Cerebellar cortex (tissue), 1 donor: ENCODE measurements at places on chromosomes 2 and 18.

- DNase-seq, result no peak
Measured at GRCh38 chr2:123958011-123958410, 67.1 kb upstream of the CNTNAP5 start.

GRCh38 chr2:3460831-3461800 lies 58.2 kb downstream of the ADI1 start:
- DNase-seq, result no peak

GRCh38 chr2:5343785-5344335 lies 348.3 kb upstream of the SOX11 start:
- no peak for DNase-seq

- DNase-seq, result no peak
Measured at GRCh38 chr18:49174478-49174877, 223.7 kb upstream of the SMAD7 start.

GRCh38 chr18:25786758-25787157 lies 303.7 kb downstream of the SS18 start:
- no peak for DNase-seq

- no peak for DNase-seq
Measured at GRCh38 chr2:58710795-58711279, 469.7 kb upstream of the FANCL start.

- no peak for DNase-seq
Measured at GRCh38 chr2:119943058-119943457, 69.8 kb upstream of the EPB41L5 start.

DNA sequence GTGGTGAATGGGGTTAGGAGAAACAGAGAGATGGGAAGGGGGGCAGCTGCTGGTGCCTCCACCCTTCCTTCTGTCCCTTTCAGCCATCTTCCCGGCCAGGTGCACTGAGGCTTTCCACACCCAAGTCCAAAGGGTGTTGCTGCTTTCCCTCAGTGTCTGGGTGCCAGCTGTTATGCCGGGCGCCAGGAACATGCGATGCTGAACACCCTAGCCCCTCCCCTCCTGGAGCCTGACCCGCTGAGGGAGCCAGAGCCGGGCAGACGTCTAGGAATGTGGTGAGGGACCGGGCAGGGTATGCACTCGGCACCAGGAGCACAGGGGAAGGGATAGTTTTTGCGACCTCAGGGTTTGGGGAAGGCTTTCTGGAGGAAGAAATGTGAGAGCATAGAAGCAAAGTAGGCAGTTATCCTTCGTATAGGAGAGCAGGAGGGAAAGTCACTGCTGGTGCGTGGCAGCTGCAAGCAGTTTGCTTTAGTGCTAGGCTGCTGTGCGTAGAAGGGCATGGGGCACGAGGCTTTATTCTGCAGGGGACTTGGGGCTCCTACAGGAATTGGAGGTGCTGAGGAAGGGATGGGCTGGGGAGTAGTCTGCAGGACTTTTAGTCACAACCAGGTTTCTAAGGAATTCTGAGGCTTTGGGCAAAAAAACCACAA lies 147.7 kb downstream of the TSN start:
- DNase-seq, result no peak

DNA sequence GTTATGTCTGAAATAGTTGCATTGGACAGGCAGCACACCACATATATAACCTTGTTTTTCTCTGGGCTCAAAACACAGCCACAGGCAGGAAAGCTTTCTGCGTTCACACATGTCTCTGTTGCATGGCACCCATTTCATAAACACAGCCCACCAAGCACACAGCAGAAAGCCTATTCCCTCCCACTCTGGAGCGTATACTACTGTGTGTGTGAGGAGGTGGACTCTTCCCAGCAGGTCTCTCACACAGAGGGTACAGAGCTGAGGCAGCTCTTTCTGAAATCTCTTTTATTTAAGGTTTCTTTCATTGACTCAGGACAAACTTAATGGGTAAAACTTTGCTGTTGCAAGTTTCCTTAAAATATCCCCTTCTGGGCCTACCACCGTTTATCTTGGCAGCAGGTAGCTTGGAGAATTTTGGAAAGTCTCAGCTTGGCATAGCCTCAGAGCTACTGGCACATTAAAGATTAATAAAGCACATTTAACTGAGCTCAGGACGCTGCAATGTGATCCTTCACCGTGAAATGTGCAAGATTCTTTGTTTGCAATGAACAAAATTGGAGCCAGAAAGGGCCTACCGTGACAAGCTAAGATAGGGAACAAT lies 105.1 kb upstream of the NCKAP5 start:
- DNase-seq, result no peak

GRCh38 chr2:141392517-141393213 lies 738.2 kb downstream of the LRP1B start:
- DNase-seq, result no peak

GRCh38 chr18:29596959-29597358 lies 1420.0 kb upstream of the CDH2 start:
- DNase-seq, result no peak

DNA sequence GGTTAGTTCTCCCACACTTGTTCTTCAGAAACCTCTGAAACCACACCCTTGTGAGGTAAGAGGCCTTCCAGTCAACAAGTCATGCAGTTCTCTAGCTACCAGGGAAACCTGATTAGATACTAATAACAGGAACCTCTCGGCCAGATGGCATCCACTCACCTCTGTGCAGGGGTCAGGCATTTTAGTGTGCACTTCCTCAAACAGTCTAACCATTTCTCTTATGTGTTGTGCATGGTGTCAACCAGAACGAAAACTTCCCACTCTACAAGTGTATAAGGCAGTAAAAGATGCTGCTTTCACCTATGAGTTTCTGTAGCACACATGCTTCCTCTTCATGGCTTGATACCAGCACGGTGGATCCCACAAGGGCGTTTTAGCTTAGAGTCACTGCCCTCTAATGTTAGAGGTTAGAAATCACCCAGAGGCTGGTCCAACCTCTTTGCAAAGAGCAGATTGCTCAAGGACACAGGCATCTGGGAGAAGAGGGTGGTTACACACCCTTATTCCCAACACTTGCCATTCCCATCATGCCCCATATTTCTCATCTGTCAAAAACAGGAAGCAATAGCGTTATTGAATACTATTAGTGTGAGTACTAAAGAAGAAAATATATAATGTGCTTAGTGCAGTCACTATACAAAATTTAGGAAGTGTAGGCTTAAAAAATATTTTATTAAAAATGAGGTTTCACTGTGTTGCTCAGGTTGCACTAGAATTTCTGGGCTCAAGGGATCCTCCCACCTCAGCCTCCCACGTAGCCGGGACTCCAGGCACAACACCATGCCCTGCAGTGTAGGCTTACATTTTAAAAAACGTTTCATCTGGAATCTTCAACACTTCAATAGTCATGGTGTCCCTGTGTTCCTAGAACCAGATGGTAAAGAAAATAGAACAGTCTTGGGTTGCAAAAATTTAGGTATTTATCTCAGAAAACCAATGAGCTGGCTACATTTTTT lies 34.5 kb upstream of the RAB31 start:
- peak; percentile 47 for DNase-seq

DNA sequence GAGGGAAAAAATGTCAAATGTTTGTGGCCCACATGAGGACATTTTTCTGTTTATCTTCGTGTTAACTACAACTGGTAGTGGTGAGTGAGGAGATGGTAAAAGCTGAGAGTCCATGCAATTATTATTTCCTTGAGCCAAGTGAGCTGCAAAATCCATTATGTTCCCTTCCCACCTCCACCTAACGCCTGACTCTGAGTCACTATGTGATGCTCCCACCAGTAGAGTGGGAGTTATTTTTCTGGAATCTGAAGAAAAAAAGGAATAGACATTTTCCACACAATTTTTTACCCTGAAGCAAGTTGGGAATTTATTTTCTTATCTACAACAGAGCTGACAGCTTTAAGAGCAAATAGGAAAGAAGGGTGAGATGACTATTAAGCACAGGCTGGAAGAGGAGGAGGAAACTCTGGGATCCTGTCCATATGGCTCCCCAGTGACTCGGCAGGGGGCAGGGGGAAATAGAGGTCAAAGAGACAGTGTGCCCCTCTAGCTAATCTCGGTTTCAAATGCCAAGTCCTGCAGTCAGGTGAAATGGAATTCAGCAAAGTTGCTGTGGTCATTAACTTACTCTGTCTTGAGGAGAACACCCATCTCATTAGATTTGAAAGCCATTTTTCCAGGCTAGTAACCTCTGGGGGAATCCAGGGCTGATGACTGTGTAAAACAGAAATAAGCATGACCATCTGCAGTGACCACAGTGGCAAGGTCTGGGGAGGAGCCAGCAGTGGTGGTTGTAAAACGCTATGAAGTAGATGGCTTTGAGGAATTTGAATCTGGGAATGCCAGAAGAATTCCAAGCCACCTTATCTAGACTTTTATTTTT lies 463.9 kb downstream of the STK39 start:
- DNase-seq, result peak; percentile 46

DNA sequence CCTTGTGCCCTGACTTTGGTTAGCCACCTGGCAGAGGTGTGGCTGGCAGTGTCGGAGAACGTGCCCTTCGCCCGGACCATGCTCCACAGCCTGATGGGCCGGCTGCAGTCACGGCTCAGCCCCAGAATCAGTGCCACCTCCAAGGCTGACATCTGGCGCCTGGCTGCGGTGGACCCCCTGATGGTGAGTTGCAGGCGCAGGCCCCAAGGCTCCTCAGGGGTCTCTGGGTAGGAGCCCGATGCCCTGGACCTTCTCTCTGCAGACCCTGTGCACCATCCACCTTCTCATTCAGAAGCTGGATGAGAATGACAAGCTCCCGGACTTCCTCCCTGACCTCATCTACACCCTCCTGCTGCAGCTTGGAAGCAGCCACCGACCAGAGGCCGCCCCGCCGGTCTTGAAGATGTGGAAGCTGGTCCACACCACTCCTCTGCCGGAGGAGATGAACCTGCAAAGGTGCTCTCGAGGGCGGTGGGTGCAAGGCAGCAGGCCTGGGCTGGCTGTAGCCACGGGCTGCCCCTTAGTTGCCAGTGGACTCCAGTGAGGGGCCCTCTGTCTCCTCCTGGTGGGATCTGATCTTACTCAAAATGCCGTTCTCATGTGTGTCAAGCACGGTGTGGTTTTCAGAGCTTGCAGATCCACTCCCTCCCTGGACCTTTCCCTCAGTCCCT lies 32.1 kb downstream of the HJURP start:
- no peak for DNase-seq

DNA sequence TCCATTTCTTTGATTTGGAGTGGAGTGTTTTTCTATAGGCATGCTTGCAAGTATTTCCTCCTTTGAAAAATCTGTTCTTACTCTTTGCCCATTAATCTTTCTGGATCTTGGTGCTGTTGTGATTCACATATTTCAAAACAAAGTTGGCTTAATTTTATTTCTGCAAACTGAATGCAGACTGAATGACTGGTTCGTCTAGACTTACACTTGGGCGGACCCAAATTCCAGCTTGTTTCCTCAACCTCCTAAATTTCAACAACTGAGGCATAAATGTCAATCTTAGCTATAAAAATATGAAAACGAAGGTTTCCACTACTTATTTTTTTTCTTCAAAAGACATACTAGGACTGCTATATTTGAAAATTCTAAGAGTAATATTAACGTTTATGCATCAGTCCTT lies 59.0 kb downstream of the ANKRD44 start:
- DNase-seq, result no peak

DNA sequence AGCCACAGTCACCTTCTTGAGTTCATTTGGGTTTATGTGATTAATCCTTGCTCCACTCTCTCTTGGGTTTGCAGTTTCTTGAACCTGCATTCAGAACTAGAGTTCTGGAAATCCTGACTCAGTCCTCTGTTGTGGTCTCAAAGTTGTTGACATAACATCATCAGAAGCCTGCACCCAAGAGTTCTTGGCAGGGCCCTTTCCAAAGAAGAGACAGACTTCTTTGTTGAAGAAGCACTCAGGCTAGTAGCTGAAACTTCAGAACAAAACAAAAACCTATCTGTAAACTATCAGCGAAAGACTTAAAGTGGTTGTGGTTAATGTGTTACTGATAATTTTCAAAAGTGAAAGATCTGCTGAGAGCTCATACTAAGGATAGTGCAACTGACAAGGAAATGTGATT lies 120.8 kb downstream of the FAM168B start:
- DNase-seq, result no peak

DNA sequence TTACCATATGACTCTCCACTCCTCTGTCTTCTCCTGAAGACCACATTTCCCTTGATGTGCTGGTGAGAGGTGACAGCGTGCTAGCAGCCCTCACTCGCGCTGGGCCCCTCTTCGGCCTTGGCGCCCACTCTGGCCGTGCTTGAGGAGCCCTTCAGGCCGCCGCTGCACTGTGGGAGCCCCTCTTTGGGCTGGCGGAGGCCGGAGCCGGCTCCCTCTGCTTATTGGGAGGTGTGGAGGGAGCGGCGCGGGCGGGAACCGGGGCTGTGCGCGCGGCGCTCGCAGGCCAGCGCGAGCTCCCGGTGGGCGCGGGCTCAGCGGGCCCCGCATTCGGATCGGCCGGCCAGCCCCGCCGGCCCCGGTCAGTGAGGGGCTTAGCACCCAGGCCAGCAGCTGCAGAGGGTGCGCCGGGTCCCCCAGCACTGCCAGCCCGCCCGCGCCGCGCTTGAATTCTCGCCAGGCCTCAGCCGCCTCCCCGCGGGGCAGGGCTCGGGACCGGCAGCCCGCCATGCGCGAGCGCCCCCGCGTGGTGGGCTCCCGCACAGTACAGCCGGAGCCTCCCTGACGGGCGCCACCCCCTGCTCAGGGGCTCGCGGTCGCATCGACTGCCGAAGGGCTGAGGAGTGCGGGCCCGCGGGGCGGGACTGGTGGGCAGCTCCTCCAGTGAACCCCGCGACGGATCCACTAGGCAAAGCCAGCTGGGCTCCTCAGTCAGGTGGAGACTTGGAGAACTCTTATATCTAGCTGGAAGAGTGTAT lies 246.6 kb upstream of the REG3G start:
- no peak for DNase-seq

DNA sequence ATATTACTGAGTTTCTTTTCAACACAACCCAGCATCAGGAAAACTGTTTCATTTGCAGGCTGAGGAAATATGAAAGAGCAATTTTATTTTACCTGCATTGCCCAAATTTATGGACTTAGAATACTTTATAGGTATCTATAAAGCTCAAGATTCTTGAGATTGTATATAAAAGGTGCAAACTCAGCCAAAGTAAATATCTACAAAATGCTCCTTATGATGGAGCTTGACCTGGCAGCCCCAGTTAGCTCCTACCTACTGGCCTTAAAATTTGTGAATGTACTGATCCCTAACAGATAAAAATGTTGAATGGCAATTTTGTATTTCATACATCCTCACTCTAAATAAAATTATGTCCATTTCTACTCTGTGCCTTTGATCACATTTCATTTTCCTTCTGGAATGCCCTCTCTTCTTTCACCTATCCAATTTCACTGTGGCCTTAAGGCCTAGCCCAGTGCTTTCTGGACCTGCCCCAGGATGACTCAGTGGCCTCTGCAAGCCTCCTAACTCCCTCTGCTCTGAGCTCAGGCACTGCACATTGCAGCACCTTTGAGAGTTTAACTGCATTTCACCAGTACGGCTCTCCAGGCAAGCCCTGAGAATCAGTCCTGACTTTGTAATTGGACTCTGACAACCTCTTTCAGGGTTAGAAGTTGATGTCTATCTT lies 125.9 kb downstream of the ANTXR1 start:
- DNase-seq, result no peak

- DNase-seq, result no peak
Measured at GRCh38 chr18:34320267-34320666, 95.6 kb upstream of the NOL4 start.

- no peak for DNase-seq
Measured at GRCh38 chr18:58635891-58636290, 7.0 kb upstream of the ALPK2 start.

- no peak for DNase-seq
Measured at GRCh38 chr2:38387887-38388286, 10.8 kb upstream of the ATL2 start.
